ENCODE measurements at places on chromosomes 11 and 22.
A peak's percentile ranks its signal among the peaks of the same experiment; 100 is the strongest.

- no peak for DNase-seq
These were observed 30.8 kb downstream of the APLP2 start for GRCh38 chr11:130100381-130101095.

DNA sequence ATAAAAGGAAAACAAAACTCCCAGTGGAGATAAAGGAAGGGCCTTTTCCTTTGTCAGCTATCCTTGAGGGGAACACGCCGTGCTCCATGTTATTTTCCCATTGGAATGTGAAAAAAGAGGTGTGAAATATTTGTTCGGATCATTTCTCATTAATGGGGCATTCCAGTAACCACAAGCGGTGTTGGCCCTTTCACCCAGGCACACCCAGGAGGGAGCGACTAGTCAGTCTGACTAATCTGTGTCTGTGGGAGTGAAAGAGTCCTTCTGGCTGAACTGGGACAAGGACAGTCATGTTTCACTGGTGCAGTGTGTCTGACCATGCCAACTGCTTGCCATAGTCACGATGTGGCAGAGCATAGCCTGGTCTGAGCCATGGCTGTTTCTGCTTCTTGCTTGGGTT is 13.0 kb upstream of the MYEOV start:
- no peak for DNase-seq

DNA sequence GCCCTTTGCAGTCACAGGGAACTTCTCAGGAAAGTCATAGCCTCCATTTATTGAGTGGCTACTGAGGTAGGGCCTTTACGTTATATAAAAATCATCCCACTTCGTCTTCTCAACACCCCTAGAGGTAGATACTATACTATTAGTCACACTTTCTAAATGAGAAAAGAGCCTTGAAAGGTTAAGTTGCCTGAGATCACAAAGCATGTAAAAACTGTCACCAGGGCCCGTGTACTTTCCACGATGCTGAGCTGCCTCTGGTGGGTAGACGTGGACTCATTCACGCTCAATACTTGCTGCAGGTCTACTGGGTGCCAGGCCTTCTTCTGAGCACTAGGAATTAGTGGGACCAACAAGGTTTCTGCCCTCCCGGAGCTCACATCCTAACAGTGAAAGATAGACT is 16.3 kb downstream of the CHRDL2 start:
- DNase-seq: no peak

DNA sequence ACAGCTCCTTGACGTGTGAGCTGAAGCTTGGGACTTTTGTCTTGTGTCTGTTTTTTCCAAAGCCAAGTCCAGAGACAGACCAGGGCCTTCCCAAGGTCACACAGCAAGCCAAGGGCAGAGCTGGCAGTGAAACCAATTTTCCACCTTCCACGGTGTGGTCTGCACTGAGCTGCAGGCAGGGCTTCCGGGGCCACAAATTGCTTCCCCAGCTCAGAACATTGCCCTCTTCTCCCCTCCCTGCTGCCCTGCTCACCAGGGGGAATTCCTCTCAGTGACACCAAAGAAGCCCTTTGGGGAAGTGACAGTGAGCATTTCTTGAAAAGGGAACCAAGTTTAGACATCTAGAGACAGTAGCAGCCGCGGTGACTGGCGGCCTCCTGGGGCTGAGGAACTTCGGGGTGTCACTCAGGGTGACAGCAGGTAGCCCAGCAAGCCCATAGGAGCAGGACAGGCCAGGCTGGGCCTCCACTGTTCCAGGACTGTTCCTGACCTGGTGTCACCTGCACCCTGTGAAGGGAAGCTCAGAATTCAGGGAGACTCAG is 9.2 kb downstream of the FXYD2 start:
- DNase-seq: no peak

GRCh38 chr11:6402061-6402470 is 11.8 kb downstream of the SMPD1 start:
- no peak for DNase-seq

DNA sequence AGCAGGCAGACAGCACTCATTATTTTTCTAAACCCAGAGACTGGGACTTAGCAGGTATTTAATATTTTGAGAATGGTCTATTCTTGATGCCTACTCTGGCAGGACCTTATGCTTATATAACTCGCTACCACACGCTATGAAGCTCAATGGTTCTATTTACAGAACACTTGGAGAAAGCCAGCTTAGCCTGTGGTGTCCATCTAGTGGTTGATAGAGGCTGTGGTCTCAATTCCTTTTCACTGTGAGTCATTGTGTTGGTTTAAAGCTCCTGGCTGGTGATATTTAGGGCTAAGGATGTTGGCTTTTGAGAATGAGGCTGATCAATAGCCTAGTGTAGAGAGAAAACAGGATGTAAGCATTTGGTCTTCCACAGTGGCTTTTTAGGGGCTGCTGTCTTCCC is 206.4 kb downstream of the DBX1 start:
- DNase-seq: peak; percentile 6

GRCh38 chr11:95104856-95105255 is 15.2 kb downstream of the ENDOD1 start:
- no peak for DNase-seq

- no peak for DNase-seq
These were observed 3.4 kb upstream of the HBB start for GRCh38 chr11:5230266-5230665.

DNA sequence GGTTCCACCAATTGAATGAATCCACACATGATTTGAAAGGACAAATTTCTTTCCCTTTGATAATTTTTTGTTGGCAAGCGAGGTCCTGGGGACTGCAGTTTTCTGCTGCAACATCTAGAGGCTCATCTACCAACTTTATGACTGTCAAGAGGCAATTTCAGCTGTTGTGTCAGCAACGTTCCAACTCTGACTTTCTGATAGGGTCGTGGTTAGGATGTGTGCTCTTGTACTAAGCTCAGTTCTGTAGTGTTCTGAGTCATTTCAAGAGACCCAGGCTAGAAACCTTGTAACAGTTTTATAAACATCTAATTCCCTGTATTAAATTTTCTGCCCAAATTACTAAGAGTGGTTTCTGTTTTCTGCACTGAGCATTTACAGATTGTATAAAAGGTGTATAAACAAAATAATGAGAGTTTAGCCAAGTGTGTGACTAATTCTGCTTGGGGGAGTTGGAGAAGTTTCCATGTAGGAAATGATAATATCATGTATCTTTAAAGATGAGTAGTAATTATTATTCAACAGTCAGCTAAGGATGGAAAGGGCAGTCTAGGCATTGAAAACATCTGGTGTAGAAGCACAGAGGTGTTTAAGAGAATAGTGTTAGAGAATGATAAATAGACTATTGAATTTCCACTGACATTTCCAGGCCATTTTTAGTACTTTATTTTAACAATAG is 72.2 kb downstream of the RBMXL2 start:
- DNase-seq: no peak

DNA sequence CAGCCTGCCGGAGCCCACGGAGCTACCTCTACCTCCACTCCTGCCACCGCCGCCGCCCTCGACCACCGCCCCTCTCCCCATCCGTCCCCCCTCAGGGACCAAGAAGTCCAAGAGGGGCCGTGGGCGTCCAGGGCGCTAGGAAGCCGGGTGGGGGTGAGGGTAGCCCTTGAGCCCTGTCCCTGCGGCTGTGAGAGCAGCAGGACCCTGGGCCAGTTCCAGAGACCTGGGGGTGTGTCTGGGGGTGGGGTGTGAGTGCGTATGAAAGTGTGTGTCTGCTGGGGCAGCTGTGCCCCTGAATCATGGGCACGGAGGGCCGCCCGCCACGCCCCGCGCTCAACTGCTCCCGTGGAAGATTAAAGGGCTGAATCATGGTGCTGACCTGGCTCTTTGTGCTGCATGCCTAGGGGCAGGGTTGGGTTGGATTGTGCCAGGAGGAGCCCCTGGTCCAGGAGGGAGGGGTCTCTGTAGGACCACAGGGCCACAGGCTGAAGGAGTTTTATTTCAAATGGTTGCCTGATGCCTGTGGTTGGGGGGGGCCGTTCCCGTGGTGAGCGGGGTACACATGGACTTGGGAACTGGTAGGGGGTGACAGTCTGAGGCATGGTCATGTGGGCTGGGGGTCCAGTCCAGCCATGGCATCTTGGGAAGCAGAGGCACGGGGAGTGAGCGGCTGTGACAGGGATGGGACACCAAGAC is 2.3 kb downstream of the PTPRCAP start:
- DNase-seq: no peak

- DNase-seq: peak; percentile 62
These were observed 43.1 kb downstream of the NFAM1 start for GRCh38 chr22:42389143-42389542.

GRCh38 chr11:44505581-44506054 is 59.8 kb upstream of the CD82 start:
- DNase-seq: no peak

DNA sequence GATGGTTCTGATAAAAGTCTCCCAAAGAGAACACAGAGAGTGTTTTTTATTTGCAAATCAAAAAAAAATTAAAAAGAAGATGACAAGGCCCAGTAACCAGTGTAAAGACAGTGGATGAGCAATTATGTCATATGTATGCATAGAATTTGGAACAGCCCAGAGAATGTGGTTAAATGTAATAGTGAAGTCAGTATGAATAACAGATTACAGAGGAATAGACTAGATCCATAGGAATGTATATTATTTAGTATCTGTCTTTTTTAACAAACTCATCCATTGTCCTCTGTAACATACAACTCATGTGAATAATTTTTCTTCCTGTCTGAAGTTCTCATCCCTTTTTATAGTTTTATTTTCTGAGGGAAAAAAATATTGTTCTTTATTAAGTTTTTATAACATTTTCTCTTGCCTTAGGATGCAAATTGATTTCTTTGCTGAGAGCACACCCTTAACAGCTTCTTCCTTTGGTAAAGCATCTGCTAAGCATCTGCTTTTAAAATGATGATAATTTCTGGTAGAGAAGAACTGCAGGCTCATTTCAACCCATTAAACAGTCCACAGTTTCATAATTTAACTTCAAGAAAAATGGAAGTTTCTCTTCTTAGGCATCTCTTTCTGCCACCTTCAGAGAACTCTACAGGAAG is 266.5 kb upstream of the MTNR1B start:
- no peak for DNase-seq

DNA sequence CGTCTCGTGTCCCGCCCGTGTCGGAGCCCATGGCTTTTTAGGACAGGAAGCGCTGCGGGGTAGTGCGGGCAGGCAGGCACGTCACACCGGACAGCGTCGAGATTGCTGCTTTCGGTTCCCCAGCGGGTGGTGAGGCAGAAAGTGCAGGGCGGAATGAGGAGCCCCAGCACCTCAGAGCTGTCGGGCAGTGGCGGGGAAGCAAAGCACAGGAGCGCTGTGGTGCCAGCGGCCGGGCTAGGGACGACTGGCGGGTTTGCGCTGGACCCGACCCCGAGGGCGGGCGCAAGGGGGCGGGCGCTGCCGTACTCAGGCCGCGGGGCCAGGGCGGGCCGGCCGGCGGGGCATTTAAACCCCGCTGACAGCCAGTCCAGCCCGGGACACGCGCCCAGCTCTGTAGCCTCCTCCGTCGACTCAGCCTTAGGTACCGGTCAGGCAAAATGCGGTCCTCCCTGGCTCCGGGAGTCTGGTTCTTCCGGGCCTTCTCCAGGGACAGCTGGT is at the start of gene SLC37A2:
TSS of gene SLC37A2 (plus strand) at position 375 of the 498 bp plus-strand sequence. CDS start at position 438, 63 bp downstream.
- DNase-seq: no peak

GRCh38 chr11:77051511-77051910 is 15.3 kb upstream of the CAPN5 start:
- no peak for DNase-seq

DNA sequence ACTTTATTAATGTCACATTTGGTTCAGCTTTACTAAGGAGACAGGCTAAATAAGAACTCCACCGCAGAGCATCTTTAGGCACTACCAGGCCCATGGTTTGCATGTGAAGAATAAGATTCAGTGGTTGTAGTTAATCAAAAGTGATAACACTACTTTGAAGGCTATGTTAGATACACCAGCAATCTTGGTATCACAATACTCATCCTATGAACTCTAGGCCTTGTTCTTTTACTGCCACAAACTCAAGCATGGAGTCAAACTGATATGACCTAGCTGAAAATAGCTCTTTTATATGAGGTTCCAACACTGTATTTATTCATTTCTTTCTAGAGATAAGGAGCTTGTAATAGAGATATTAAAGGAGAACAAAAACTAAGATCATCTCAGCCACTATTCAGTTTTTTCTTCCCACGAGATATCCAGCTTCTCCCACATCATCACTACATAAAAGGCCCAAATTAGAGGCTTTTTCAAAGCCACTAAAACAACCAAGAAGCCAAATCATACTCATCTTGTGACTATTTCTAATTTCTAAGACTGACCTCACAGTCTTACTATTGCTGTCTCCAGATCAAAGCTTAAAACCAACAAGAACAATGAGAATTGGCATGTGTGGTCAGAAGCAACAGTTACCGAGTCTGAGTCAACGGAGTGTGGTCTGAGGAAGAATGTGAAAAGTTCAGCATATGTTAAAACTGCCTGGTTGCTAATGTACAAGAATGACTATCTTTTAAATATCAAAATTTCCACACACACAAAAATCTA is 25.1 kb upstream of the GUCY1A2 start:
- no peak for DNase-seq

- DNase-seq: peak; percentile 72
These were observed 32.1 kb upstream of the SLC5A12 start for GRCh38 chr11:26753723-26754504.

- no peak for DNase-seq
These were observed 39.7 kb upstream of the MMP12 start for GRCh38 chr11:102914238-102915043.

- DNase-seq: no peak
These were observed 60.7 kb downstream of the DBX1 start for GRCh38 chr11:20099527-20099926.

- no peak for DNase-seq
These were observed 25.1 kb downstream of the ELFN2 start for GRCh38 chr22:37402184-37402506.

DNA sequence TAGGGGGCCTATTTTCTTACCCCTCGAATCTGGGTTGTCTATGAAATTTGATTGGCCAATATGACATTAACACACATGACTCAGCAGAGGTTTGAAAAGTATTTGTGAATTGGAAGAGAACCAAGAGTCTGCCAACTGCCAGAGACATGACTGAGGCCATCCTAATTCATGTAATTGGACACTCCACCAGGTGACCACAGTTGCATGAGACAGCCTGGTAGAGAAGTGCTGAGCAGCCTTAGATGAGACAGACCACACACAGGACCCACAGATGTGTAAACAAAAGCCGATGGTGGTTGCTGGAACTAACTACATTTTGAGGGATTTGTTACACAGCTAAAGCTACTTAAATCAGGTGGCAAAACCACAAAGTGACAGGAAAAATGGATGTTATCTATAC is 855 bp upstream of the MS4A5 start:
- no peak for DNase-seq

- DNase-seq: no peak
These were observed 4.3 kb upstream of the PNPLA5 start for GRCh38 chr22:43895986-43896645.

- DNase-seq: no peak
These were observed 8.2 kb downstream of the GSTT4 start for GRCh38 chr22:23997092-23997491.

GRCh38 chr11:32105871-32106560 is 15.1 kb downstream of the RCN1 start:
- DNase-seq: no peak

- DNase-seq: no peak
These were observed 10.6 kb downstream of the CDPF1 start for GRCh38 chr22:46239261-46240048.

Measured in NCI-H1694 treated with DMSO at 0.1 percent for 48 hours (cell line).